ENCODE measurements at places on chromosomes 12 and 14.

DNA sequence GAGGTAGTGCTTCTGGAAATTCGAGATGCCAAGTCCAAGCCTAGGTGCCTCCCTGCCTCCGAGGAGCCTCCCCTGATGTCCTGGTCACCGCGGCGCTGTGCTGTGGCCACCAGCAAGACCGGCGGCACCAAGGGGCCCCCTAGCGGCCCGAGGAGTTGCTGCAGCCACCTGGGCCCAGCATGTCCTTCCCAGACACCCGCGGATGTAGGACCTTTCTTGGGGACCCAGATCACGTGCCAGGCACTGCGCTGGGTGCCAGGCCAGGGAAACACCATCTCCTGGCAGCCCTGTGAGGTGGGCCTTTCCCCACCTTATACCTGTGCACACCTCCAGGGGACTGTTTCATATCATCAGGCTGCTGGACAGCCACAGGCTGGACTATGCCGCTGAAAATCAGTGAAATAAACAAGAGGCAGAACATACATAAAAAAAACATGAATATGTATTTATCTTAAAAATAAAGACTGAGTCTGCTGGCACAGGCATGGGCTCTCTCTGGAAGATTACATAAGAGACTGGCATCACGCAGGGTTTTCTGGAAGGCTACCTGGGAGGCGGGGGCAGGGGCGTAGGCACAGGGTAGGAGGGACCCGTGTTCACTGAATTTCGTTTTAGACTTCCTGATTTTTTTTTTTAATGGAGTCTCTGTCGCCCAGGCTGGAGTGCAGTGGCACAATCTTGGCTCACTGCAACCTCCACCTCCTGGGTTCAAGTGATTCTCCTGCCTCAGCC, 15.9 kb upstream of the HHIPL1 start:
- DNase-seq: peak; percentile 31

- no peak for DNase-seq
These were observed 22.0 kb upstream of the TMED10 start for GRCh38 chr14:75198291-75198933.

DNA sequence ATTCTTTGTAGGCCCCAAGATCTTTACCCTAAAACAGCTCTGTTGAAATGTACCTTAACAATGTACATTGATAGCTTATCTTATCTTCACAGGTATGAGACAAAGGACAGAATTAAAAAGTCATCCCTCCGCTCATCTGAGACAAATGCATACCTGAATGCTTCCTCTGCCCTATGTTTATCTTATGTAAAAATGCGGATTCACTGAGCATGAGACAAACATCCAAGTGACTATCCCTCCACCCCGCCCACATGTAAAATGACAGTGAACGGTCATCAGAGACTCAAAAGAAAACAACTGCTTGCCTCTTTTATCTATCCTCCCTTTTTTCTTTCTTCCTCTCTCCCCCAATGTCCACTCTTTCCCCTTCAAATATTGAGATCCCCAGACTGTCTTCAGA, 37.2 kb upstream of the ZNF740 start:
- no peak for DNase-seq

GRCh38 chr12:59056966-59057365, 136.7 kb upstream of the LRIG3 start:
- no peak for DNase-seq

All from stimulated activated CD8-positive, alpha-beta memory T cell treated with anti-CD3 and anti-CD28 coated beads, Interleukin-4, amount 100 ng/mL, for 24 hours (primary cell).